Activated T-cell treated with anti-CD3 and anti-CD28 coated beads, Interleukin-2, amount 50 U/mL, for 1 hour (primary cell): ENCODE measurements at places on chromosomes 1 and 21.
A peak's percentile ranks its signal among the peaks of the same experiment; 100 is the strongest.

- no peak for DNase-seq
These were observed 36.4 kb downstream of the TMED5 start for GRCh38 chr1:93143769-93144168.

- DNase-seq: no peak
These were observed 235.3 kb downstream of the MRPL39 start for GRCh38 chr21:25371841-25372425.

DNA sequence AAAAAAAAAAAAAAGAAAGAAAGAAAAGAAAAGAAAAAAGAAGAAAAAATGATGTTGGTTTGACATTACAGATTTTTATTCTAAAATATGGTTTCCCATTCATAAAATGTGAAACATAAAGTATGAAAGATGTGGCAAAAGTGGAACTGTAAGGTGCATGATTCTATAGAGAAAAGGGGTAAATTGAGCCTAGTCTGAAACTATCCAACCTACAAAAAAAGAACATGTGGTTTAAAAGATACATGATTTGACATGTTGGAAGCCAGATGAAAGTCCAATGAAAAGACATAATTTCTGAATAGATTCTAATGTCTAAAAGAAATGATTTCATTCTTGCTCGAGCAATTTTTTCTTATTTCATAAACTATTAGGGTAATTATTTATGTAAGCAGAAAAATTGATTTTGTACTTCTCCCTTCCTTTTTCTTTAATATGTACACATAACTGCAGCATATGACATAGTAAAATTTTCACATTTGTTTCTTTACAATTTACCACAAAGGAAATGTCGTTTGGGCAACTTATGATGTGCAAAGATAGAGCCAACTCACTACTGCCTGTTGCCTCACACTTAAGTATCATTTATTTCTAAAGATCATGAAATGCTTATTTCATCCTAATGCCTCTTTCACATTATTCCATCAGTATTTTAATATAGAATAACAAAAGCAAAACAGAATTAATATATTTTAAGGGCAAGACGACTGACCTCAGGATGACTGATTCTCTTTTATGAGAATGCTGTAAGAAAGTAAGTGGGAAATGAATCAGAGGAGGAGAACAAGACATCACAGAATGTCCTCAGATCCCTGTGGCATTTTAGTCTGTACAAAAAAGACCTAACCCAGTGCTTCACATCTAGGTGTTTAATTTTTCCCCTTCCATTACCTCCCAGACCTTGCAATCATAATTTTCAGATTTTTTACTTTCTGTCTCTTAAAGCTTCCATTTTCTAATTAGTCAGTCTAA lies 165.8 kb upstream of the HMCN1 start:
- no peak for DNase-seq

GRCh38 chr1:8378178-8378577 lies 60.3 kb downstream of the SLC45A1 start:
- no peak for DNase-seq

DNA sequence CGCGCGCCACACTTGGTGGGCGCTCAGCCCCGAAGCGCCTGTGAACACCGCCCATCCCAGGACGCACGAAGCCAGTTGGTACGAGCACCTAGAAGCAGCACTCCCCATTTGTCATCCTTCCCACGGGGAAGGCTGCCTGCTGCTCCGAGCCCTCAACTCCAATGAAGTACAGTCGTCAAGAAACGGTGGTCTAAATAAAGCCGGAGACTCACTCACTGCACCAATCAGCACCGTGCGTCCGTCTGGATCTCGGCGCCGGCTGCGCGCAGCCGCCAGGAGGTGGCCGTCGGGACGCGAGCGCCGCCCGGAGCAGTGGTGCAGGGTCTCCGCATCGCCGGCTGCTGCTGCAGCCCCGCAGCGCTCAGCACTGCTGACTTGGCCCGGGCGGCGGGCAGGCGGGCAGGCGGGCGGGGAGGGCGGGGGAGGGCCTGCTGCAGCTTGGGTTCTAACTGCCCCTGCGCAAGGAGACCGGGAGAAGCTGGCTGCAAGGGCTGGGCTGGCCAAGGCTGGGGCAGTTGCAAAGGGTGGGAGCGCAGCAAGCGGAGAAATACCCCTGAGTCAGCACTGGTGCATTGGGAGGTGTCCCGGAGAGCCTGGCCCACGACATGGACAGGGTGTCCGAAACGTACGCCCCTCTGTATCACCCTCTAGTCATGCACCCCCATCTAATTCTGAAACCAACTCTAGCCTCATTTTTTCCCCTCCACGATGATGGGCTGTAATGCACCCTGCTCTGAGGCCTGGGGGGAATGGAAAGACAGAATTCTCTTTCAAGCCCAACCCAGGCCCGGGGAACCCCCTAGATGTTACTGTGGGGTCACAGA lies 35.8 kb upstream of the H6PD start:
- no peak for DNase-seq

GRCh38 chr21:43659136-43660000 lies at the start of the genes HSF2BP and RRP1B:
Gene HSF2BP (minus strand): TSS chr21:43659488. CDS start chr21:43658096, 1,392 bp downstream.
Gene RRP1B (plus strand): TSS chr21:43659560. CDS start chr21:43659665, 105 bp downstream.
- DNase-seq: peak; percentile 85

DNA sequence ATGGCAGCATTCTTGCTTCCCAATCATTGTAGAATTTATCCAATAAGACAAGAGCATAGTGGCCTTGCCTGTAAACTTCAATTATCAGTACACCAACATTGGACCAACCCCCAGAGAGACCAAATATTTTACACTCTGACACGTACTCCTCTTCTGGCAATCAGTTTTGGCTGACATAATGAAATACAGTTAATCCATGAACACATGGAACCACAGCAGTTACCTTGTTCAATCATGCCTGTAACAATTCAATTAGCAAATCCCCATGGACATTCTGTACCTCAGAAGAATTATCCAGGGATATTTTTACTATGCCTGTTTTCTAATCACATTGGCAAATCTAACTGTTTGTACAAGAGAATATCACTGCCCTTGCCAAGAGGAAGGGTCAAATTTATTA lies 2162.0 kb downstream of the MRPL39 start:
- no peak for DNase-seq

DNA sequence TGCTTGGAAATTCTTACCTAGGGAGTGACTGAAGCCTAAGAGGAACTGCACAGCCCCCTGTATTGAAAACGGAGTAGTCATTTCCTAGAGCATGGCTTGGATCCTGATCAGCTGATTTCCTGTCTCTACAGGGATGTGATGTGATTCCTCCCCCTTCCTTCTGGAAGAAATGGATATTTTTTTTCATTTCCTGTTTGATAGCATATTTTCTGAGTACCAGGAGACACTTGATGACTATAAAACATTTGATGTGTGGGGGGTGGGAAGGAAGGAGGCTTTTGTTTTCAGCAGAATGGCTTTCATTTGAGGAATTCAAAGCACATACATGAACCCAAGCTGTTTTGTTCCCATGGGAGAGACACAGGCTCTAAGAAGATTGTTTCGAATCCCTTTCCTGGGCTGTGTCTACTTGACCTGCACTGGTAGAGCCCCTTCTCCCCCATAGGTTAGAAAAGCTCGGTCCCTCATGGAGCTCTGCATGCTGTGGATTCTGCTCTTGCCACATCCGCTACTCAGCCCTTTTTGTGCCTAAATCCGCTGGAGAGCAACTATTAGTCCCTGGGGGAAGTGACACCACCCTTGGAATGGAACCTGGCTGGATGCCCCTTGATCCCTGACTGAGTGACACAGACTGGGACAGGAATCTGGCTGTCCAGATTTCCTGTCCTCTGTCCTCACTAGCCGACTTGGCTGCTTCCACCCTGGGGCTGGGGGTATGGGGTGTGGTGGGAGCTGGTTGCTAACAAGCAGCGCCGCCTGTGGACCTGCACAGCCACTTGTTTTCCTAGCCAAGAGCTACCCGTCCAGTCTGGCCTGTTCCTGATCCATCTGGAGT lies 71.8 kb upstream of the MACF1 start:
- DNase-seq: no peak

GRCh38 chr1:185935360-185935759 lies 201.2 kb downstream of the HMCN1 start:
- no peak for DNase-seq
